ENCODE measurements at places on chromosomes 5 and 9.

GRCh38 chr9:91312717-91313325 lies 48.9 kb downstream of the AUH start:
- no peak for DNase-seq

- no peak for DNase-seq
Observed at GRCh38 chr9:135185060-135185459, 97.6 kb downstream of the OLFM1 start.

DNA sequence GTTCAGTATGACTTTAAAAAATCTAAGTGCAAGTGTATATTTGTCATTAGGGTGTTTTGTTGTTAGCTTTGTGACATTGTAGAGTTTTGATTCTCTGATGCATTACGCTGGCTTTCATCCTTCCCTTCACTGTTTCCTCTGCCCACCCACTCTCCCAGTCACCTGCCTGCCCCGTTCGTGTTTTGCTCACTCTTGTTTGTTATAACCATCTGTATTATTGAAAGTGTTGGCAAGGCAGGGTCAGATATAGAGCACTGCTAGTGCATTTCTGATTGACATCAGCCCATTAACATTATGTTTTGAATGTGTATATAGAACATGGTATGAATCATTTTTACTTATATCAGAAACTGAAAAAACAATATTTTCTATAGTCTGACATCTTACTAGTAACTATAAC lies 27.3 kb downstream of the SCGB3A1 start:
- peak; percentile 40 for DNase-seq

GRCh38 chr5:154209591-154210081 lies 19.1 kb downstream of the GALNT10 start:
- DNase-seq: no peak

- DNase-seq: no peak
Observed at GRCh38 chr5:36641431-36641830, 35.0 kb downstream of the SLC1A3 start.

- no peak for DNase-seq
Observed at GRCh38 chr9:135336722-135337527, 142.7 kb upstream of the PPP1R26 start.

- DNase-seq: no peak
Observed at GRCh38 chr5:39765366-39765765, 340.6 kb upstream of the DAB2 start.

GRCh38 chr9:128421482-128421996 lies 882 bp downstream of the CERCAM start:
- DNase-seq: no peak

GRCh38 chr9:22645893-22646292 lies 199.3 kb downstream of the DMRTA1 start:
- DNase-seq: no peak

DNA sequence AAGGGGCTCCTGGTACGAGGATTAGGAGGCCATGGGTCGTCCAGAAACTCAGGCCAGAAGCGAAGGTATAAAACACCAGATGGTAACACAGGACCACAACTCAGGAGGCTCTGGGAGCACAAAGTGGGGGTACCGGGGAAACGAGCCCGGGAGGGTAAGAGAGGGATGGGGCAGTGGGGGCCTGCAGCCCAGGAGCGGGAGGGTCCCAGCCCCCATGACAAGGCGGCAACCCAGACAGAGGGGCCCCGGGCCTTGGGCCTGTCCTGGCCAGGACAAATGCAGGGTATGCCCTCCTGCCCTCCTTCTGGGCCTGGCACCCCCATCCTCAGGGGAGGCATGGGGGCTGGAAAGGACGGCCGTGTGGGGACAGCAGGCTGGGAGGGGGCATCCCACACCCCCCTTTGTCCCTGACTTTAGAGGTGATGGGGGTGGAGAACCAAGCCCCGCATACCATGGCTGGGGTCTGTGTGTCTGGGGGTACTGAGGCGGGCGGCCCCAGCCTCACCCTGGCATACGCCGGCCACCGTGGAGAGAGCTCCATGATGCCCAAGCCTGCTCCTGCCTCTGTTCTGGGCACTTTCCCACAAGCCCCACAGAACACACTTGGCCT lies 47.0 kb upstream of the EXOC3 start:
- DNase-seq: no peak

DNA sequence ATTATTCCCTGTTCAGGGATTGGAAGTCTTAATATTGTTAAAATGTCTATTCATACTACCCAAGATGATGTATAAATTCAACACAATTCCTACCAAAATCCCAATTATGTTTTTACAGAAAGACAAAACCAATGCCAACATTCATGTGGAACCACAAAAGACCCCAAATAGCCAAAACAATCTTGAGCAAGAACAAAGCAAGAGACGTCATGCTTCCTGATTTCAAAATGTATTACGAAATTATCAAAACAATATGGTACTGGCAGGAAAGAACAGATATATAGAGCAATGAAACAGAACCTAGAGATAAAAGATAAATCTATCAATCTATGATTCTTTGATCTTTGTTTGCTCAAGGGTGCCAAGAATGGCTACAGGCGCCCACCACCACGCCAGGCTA lies 237.9 kb downstream of the TAF11L14 start:
- DNase-seq: no peak

GRCh38 chr9:123414936-123415930 lies 59.2 kb downstream of the CRB2 start:
- no peak for DNase-seq

GRCh38 chr9:135827866-135828580 lies 79.3 kb downstream of the CAMSAP1 start:
- DNase-seq: no peak

DNA sequence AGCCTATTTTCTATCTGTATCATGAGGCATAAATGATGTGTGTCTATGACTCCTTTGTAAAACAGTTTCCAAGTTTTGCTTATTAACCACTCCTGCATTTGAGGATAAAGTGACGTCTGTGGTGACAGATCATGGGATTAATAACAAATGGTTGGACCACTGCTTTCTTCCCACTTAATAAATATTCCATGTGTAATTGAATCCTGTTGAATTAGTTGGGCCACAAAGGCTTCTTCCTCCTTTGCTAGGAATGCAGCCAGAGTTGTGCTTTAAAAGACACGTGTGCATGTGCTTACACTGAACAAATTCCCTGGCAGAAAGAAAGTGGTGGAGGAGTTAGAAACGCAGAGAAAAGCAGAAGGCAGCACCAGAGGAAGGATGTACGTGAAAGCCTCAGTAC lies 150.2 kb downstream of the ACTBL2 start:
- no peak for DNase-seq

GRCh38 chr5:116452774-116453368 lies 121.8 kb downstream of the SEMA6A start:
- no peak for DNase-seq

GRCh38 chr5:35304291-35304690 lies 74.0 kb upstream of the PRLR start:
- no peak for DNase-seq

- DNase-seq: no peak
Observed at GRCh38 chr5:154849791-154850201, 607 bp downstream of the FAXDC2 start.

DNA sequence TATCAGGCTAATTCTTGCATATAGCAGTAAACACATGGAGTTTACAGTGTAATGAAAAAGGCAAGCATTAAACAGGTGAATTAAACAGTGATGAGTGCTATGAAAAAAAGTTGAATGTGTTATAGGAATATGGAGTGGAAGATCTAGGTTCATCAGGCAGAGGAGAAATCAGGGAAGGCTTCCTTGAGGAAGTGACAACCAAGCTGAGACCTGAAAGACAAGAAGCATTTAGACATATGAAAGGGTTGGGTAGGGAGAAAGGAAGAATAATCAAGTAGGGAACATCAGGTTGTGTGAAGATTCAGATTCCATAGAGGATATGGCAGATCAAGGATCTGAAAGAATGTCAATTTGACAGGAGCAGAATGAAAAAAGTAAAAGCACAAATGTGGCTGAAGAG lies 612.5 kb downstream of the PRELID2 start:
- no peak for DNase-seq

DNA sequence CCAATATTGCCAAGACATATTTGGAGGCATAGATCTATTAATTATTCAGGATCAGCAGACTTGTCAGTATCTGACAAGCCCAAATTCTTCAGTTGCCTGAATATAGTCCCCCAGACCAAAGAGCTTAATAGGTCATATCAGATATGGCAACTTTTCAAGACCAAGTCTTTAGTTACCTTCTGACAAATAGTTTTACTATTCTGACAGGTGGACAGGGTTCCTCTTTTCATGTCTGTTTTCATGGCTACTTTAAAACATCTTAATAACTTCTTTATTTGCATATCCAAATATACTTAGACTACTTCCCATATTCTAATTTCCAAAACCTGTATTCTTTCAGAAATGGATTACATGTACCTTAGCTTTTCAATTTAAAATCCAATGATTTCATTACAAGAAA lies 65.4 kb downstream of the AUH start:
- DNase-seq: no peak

GRCh38 chr9:120482424-120483186 lies 97.4 kb downstream of the CDK5RAP2 start:
- DNase-seq: no peak

DNA sequence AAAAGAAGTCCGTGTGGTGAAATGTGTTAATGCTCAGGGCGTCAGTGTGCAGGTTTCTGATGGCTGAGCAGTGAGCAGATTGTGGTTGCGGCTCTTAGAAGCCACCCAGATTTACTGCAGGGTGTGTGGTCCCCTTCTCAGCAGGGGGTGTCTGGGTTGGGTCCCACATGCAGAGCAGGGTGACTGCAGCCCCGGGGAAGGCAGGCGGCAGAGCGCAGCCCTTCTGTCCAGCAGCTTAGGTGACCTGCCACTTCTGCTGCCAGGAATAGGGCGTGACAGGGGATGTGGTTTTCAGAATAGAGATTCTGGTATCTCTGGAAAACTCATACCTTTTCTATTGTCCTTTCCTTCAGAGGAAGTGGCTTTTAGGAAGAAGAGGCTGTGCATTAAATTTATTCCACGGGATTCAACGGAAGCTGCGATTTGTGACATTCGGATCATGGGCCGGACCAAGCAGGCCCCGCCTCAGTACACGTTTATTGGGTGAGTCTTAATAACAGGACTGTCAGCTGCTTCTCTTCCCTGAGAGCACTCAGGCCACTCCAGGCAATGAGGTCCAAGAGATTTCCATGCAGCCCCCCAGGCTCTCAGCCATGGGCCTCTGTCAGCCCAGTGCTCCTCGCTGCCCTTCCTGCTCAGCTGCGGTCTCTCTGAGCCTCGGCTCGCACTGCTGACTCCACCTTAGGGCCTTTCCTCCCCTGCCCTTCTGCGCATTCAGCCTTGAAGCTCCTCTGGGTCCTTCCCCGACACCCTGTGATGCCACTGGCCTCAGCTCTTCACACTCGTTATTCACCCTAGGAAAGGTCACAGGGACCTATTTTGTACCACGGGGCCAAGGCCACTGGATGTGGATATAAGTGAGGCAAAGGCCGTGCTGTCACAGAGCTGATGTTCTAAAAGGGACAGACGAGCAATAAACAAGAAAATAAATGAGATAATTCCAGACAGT lies 65.4 kb downstream of the MVB12B start:
- DNase-seq: no peak

DNA sequence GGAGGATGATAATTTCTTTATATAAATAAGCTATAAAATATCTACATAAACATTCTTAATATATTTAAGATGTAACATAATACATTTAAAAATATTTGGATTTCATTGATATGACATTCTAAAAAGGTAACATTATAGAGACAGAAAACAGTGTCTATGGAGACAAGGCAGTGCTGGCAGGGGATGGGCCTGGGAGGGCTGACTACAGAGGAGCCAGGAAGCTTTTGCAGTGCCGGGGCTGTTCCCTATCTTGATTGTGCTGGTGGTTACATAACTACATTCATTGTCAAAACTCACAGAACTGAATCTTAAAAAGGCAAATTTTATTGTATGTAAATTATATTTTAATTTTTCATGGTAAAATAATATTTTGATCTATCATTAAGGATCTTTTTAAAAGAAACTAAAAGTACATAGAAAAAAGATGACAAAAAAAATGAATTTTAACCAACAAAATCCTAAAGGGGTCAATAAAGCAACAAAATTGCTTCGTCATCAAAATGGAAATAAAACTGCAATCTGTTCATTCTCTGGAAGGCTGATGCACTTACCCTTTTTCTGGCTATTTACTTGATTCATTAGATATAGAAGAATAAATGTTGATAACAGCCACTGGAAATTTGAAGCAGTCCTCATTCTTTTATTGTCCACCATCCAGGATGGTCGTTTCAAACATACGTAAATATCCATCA lies 26.3 kb downstream of the LIFR start:
- DNase-seq: no peak

DNA sequence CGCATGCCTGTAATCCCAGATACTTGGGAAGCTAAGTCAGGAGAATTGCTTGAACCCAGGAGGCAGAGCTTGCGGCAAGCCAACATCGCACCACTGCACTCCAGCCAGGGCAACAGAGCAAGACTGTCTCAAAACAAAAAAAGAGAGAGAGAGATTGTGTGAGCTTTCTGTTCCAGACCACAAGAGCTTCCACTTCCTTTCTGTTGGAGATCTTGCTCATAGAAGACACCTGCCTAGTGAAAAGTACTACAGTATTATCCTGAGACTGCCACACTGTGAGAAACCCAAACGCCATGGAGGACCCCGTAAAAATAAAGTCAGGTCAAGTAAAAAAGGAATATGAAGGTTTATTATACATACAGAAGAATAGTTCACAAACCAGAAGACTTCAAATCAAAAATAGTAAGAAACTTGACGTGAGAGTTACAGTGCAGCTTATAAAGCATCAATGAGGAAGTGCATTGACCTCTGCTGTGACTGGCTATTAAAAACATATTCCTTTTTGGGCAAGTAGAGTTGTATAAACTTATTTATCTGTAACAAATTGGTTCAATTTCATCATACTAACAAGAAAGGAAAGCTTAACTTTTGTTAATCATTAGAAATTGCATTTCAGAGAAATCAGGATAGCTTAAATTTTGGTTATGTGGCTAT lies 4.3 kb upstream of the EMB start:
- peak; percentile 22 for DNase-seq

- no peak for DNase-seq
Observed at GRCh38 chr9:87670572-87671264, 55.2 kb upstream of the CTSL start.

DNA sequence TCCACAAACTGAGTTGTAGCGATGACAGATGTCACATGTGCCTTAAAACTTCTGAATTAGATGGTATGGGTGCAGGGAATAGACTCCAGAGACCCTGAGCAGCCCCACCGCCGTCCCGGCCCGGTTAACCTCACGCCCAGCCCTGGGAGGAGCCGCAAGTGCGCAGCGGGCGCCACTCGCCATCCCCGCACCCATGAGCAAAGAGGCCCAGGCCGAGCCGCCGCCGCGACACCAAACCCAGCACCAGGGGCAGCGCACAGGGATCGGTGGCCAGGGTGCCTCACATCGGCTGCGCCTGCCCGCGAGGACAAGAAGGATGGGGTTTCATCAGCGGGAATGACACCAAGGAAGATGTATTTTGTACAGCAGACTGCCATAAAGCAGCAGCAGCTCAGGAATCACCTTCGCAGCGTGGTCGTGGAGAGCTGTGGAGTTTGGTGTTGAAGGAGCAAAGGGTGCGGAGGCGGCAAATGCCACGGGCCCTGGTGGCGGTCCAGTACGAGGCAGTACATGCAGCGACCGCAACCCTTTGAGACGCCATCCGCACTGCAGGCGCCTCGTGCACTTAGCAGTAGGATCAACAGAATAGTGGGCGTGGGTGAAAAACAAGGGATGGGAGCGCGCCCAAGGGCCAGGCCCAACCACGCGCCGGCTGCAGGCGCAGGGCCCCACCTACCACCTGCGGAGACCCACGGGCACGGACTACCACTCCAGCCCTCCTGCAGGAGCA lies 89.7 kb downstream of the ZNF366 start:
- DNase-seq: no peak
